Epithelial cell of umbilical artery (primary cell): ENCODE measurements at places on chromosomes 5 and 9. TPM values are rescaled to one million over a fixed set of nuclear protein-coding genes. Genes with fewer than 3 reads are reported as not detected.

Gene BTNL8
- total RNA-seq: not detected in 2 replicates

Gene SGCD
- under 0.01 TPM in 2 replicates for total RNA-seq

Gene SLC2A6
- 26.6 and 31.8 TPM in 2 replicates for total RNA-seq

Gene GARIN3
- total RNA-seq: not detected in 2 replicates

Gene TLR4
- 32.8 and 44.1 TPM in 2 replicates for total RNA-seq

Gene TGFBR1
- total RNA-seq: 21.4 and 24.5 TPM in 2 replicates

Gene ECM2
- 0.32 TPM in 1 of 2 replicates, not detected in the other for total RNA-seq

Gene AIF1L
- total RNA-seq: 6.5 and 16.4 TPM in 2 replicates

Gene ELOVL7
- under 0.01 and 0.61 TPM in 2 replicates for total RNA-seq

Gene VCAN
- 5.2 and 14.1 TPM in 2 replicates for total RNA-seq

Gene LRRC70
- 27.7 and 42.6 TPM in 2 replicates for total RNA-seq

Gene ZCCHC7
- total RNA-seq: 17.2 and 18.4 TPM in 2 replicates

Gene GPX3
- total RNA-seq: 2.3 and 2.6 TPM in 2 replicates

Gene PLCXD3
- total RNA-seq: under 0.01 TPM in 1 of 2 replicates, not detected in the other

Gene AK8
- 0.30 and 0.32 TPM in 2 replicates for total RNA-seq

Gene SLC6A19
- not detected in 2 replicates for total RNA-seq

Gene FGF10
- total RNA-seq: not detected in 2 replicates

Gene TUSC1
- 18.8 and 19.2 TPM in 2 replicates for total RNA-seq

Gene BTNL3
- not detected in 2 replicates for total RNA-seq

Gene ANKDD1B
- under 0.01 TPM in 1 of 2 replicates, not detected in the other for total RNA-seq

Gene PLEKHG4B
- not detected in 2 replicates for total RNA-seq

Gene TNC
- 2.3 and 4.6 TPM in 2 replicates for total RNA-seq

Gene PPP3R2
- not detected in 2 replicates for total RNA-seq

Gene FCN2
- not detected in 2 replicates for total RNA-seq

Gene SPOCK1
- total RNA-seq: 85.6 and 209 TPM in 2 replicates

Gene TEX48
- total RNA-seq: not detected in 2 replicates

Gene SLC6A3
- under 0.01 TPM in 1 of 2 replicates, not detected in the other for total RNA-seq

Gene PCDH12
- 20.5 and 32.1 TPM in 2 replicates for total RNA-seq

Gene RAPGEF6
- total RNA-seq: 14.0 and 16.4 TPM in 2 replicates

Gene CDC14B
- 1.6 and 2.4 TPM in 2 replicates for total RNA-seq

Gene ECSCR
- 312 and 378 TPM in 2 replicates for total RNA-seq

Gene PCDHGA2
- 0.46 and 0.65 TPM in 2 replicates for total RNA-seq

Gene CATSPER3
- not detected in 2 replicates for total RNA-seq
